ENCODE measurements at places on chromosomes 7 and 10.
A peak's percentile ranks its signal among the peaks of the same experiment; 100 is the strongest.

GRCh38 chr10:67296926-67297325, 371.1 kb downstream of the LRRTM3 start:
- no peak for DNase-seq
- no peaks in the 10 kb centered on the region for H3K27me3 ChIP-seq
- H3K36me3 ChIP-seq: no peaks in the 10 kb centered on the region
- H3K27ac ChIP-seq: no peak overlapping the region
- H3K4me1 ChIP-seq: no peaks in the 10 kb centered on the region

GRCh38 chr7:16367115-16367514, 54.2 kb downstream of the CRPPA start:
- DNase-seq: no peak
- no peak overlapping the region for H3K4me3 ChIP-seq
- H3K27ac ChIP-seq: no peak overlapping the region

DNA sequence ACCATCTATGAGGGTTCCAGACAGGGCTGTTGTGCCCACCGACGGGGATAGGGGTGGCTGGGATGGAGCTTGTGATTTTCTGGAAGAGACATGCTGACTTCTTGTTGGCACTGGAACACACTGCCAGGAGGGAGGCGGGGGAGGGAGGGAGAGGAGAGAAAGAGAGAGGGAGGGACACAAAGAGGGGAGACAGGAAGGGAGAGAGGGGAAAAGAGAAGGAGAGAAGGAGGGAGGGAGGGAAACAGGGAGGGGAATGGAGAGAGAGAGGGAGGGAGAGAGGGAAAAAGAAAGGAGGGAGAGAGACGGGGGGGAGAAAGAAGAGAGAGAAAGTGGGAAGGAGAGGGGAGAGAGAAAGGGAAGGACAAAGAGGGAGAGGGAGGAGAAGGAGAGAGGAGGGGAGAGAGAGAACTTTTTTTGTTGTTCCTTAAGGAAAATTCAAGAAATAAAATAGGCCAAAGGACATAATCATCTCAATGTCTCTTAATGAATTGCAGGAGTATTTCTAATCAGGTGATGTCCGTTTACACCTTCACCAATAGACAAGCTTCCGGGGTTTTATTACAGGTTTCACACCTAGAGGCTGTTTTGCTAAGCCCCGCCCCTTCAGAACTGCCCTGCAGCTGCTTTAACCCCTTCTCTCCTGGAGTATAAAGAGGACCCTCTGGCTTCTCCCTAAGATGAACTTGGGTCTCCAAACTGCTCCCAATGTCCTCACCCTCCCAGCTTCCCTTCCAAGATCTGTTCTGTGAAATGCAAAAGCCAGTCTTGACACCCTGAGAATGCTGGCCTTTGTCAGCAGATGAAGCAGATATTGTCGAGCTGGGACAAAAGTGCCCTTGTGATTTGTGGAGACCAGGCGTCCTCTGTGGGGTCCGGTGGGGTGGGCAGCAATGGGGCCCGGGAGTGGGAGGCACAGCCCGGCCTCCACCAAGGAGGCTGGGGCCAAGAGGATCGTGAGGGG, 82.0 kb upstream of the GTF2IRD1 start:
- H3K27me3 ChIP-seq: no peaks in the 10 kb centered on the region
- peak overlapping the region; percentile 67 for H3K27ac ChIP-seq
- H3K36me3 ChIP-seq: no peaks in the 10 kb centered on the region
- H3K4me3 ChIP-seq: no peak overlapping the region
- no peak for DNase-seq

DNA sequence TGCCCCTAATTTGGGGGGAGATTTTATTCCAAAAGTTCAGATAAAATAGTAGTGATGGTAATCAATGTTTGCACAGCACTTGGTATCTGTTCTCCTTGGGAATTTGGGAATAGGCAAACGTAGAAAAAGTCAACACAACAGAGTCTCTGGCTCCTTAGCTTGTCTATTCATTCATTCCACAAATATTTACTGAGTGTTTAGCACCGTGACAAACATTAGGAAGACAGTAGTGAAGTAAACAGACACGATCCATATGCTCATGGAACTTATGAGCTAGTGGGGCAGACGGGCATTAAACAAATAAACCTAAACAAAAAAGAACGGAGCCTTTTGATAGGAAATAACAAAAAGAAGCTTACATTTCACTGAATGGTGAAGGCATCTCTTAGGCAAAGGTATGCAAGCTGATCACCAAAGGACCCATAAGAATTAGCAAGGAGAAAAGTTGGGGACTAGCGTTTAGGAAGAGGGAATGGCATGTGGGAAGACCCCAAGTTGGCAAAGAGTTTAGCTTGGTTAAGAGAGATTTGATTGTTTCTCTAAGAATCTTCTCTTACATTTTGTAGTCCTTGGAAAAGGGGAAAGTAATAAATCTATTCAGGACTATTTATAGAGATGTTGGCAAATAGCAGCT, 243.9 kb upstream of the NPY start:
- H3K27me3 ChIP-seq: no peaks in the 10 kb centered on the region
- no peaks in the 10 kb centered on the region for H3K36me3 ChIP-seq
- H3K27ac ChIP-seq: no peak overlapping the region
- no peaks in the 10 kb centered on the region for H3K4me1 ChIP-seq
- no peak for DNase-seq
- H3K4me3 ChIP-seq: no peak overlapping the region

DNA sequence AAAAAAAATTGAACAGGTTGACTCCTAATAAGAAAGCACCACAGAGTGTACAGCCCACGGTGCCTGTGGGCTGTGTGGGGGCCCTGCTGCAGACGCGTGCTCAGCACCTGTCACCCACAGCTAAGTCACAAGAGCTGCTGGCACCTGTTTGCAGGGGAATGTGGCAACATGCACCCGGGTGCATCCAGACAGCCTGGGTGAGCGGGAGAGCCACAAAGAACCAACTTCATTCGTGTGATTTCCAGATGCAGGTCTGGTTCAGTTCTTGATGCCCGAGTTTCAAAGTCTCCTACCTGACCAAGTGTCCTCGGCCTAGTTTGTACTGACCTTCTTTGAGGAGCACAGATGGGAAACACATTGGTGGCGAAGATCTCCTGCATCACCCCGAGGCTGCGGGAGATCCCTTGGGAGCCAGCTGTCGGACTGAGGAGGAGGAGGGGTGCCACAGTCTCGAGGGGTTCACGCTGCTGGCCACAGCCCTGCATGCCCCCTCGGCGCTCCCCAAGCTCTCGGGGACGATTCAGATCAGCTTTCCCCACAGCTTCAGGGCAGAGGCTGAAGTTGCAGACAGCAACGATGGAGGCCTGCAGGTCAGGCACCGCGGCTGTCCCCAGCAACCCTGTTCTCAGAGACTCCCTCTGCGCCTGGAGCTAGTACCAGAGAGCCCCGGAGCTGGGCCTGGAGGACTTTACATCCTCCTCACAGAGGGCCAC, 35.3 kb downstream of the AMZ1 start:
- no peak overlapping the region for H3K27ac ChIP-seq
- H3K4me3 ChIP-seq: no peak overlapping the region
- no peaks in the 10 kb centered on the region for H3K4me1 ChIP-seq
- H3K27me3 ChIP-seq: no peaks in the 10 kb centered on the region
- DNase-seq: no peak

- DNase-seq: no peak
- peak within 1 kb of the TSS; percentile 34 for H3K4me3 ChIP-seq
- no peaks in the 10 kb centered on the region for H3K36me3 ChIP-seq
- H3K4me1 ChIP-seq: peaks cover 17% of the 10 kb centered on the region
- no peak within 1 kb of the TSS for H3K27ac ChIP-seq
Measured at GRCh38 chr10:124450012-124450782, at the start of gene NKX1-2. Gene NKX1-2 (minus strand): TSS chr10:124450035. CDS start chr10:124449943, 92 bp downstream.

DNA sequence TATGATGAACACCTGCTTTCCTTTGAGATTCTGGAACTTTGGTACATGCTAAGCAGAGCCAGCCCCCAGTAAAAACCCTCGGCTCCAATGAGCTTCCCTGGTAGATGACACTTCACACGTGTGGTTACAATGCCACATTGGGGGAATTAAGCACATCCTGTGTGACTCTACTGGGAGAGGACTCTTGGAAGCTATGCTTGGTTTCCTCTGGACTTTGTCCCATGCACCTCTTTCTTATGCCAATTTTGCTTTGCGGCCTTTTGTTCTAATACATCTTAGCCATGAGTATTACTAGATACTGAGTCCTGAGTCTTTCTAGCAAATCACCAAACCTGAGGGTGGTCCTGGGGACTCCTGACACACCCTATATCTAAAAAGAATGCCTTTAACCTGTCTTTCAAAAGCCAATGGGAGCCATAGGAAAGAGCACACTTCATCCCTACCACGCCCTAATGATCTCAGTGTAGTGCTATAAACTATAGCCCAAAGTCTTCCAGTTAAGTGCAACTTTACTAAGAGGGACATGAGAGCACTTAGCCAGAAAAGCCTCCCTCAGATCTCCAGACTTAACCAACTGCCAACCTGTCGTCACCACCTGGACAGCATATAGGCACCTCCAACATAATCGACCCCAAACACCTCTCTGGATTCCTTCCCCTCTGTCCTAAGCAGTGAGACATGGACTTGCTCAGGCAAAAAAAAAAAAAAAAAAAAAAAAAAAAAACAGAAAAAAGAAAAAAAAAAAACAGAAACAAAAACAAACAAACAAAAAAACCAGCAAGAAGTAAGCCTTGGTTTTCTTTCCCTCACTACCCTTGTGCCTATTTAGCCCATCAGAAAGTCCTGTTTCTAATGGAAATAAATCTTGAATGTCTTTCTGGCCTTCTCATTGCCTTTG, 37.4 kb downstream of the CCDC6 start:
- DNase-seq: no peak
- no peaks in the 10 kb centered on the region for H3K36me3 ChIP-seq
- no peak overlapping the region for H3K4me3 ChIP-seq
- H3K27me3 ChIP-seq: no peaks in the 10 kb centered on the region

- H3K27me3 ChIP-seq: peaks cover 8% of the 10 kb centered on the region
- H3K36me3 ChIP-seq: no peaks in the 10 kb centered on the region
- no peaks in the 10 kb centered on the region for H3K4me1 ChIP-seq
- H3K27ac ChIP-seq: no peak overlapping the region
- H3K4me3 ChIP-seq: no peak overlapping the region
Measured at GRCh38 chr7:51430480-51431086, 114.0 kb upstream of the COBL start.

DNA sequence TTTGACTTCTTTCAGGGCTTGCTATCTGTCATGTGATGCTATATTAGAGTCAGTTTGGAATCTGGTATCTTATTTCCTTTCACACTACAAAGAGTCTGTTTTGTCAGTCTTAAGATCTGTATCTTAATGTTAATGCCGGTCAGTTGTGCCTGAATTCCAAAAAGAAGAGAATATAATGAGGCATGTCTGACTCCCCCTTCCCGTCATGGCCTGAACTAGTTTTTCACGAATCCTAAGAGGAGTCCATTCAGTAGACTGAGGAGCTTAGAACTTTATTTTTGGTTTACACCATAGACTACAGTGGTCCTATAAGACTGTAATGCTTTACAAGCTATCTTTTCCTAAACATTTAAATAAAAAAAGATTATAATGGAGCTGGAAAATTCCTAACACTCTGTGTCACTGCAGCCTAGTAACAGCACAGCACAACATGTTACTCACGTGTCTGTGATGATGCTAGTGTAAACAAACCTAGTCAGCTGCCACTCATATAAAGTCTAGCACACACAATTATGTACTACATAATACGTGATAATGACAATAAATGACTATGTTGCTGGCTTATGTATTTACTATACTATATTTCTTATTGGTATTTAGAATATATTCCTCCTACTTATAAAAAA, 50.6 kb downstream of the VPS41 start:
- no peaks in the 10 kb centered on the region for H3K36me3 ChIP-seq
- no peak overlapping the region for H3K27ac ChIP-seq
- H3K4me1 ChIP-seq: no peaks in the 10 kb centered on the region
- DNase-seq: no peak
- no peaks in the 10 kb centered on the region for H3K27me3 ChIP-seq

DNA sequence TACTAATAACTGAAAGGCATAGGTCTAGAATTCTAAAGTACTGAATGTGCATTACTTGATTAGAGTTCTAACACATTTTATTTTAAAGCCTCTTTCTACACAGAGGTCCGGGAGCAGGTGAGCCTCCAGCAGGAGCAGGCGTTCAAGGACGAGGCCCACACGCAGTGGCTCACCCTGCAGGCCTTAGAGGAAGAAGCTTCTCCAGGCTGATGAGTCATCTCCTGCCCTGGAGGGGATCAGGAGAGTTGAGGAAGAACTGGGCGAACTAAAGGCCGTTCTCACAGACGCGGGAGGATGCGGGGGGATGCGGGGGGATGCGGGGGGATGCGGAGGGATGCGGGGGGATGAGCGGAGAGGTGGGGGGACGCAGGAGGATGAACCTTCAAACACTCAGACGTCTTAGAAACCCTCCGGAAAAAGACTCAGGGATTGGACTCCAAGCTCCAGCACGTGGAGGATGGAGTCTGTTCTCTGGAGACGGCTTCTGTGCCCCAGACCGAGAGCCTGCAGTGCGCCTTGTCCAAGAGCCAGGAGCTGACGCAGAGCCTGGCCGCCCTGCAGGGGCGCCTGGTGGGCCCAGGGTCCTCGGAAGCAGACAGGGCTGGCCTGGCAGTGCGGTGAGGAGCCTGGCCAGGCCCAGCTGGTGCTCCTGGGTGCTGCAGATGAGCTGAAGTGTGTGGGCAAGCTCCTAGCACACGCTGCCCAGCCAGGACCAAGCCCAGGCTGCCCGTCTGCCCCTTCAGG, 433.7 kb upstream of the TPK1 start:
- H3K4me3 ChIP-seq: no peak overlapping the region
- no peak for DNase-seq
- no peak overlapping the region for H3K27ac ChIP-seq
- no peaks in the 10 kb centered on the region for H3K36me3 ChIP-seq

GRCh38 chr7:82810558-82811259, 352.0 kb downstream of the PCLO start:
- no peak overlapping the region for H3K4me3 ChIP-seq
- H3K27me3 ChIP-seq: no peaks in the 10 kb centered on the region
- H3K4me1 ChIP-seq: no peaks in the 10 kb centered on the region
- no peak for DNase-seq
- no peak overlapping the region for H3K27ac ChIP-seq

DNA sequence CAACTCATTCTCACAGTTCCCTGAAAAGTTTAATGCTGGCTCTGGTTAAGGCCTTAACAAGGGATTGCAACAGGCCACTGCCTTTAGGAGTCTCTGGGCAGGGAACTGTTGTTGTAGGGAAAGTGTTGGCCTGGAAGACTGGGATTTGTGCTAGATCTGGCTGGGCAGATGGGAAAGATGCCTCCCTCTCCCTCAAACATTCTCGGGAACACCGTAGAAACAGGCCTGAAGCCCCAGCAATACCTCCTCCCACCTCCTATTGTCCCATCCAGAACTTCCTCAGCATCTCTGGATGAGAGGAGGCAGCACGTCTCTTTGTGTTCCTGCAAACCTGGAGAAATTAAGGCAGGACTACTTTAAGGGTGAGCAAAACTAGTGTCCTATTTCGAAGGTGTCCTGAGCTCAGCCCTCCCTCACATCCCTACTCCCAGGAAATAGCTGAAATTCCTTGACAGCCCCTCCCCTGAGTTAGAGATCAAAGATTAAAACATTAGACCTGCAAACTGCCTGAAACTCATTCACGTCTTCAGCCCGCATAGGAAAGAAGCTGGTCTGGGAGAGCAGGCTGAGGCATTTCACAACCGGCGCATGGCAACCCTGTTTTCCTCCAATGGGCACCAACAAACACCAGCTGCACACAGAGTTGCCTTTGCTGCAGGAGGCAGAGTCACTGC, 10.9 kb upstream of the MAP3K8 start:
- H3K36me3 ChIP-seq: no peaks in the 10 kb centered on the region
- H3K27me3 ChIP-seq: no peaks in the 10 kb centered on the region
- no peak overlapping the region for H3K4me3 ChIP-seq
- no peak for DNase-seq

- peak overlapping the region; percentile 90 for H3K4me3 ChIP-seq
- no peaks in the 10 kb centered on the region for H3K36me3 ChIP-seq
- no peaks in the 10 kb centered on the region for H3K27me3 ChIP-seq
- peaks cover 22% of the 10 kb centered on the region for H3K4me1 ChIP-seq
- no peak for DNase-seq
Measured at GRCh38 chr7:149872419-149873073, 1.2 kb upstream of the ATP6V0E2 start.

Data from esophagus squamous epithelium (tissue), 5 donors.